Stomach (tissue), 19 donors: ENCODE measurements at places on chromosomes 13 and 19.

- DNase-seq = no peak
Observed at GRCh38 chr13:111531505-111531904, 211.1 kb downstream of the TEX29 start.

- DNase-seq = no peak
Observed at GRCh38 chr19:20444202-20444885, 121.2 kb downstream of the ZNF737 start.

- no peak for DNase-seq
Observed at GRCh38 chr13:70604448-70604847, 496.2 kb upstream of the KLHL1 start.

DNA sequence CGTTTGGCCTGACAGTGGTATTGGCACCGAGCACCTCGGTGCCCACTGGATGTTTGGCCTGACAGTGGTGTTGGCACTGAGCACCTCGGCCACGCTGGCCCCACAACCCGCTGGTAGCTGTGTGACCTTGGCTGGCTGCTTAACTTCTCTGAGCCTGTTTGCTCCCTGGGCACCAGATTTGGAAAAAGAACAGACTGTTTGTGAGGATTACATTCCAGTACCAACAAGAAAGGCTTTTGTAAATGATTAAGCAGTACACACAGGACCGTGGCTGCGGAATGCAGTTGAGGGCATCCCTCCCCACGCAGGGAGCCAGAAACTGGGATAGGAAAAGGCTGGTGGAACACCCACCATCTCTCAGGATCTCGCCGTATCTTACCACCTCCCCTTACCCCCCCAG lies 31.9 kb downstream of the SLC25A42 start:
- no peak for DNase-seq

DNA sequence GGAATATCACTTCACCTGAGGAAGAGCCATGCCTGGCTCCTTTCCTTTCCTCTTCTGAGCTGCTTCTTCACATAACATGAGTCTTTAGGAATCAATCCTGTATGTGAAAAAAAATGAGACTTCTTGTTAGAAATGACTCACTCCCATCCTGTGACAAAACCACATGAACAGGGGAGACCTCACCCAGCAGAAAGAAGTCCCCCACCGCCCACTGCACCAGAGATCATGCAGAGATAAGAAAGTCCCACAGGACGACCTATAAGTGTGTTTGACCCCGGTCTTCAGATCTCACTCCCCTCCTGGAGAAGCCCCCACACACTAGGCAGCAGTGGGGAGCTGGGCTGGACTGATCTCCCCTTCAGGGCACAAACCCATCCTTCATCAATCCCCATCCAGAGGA lies 7.8 kb downstream of the ZNF600 start:
- DNase-seq = no peak

DNA sequence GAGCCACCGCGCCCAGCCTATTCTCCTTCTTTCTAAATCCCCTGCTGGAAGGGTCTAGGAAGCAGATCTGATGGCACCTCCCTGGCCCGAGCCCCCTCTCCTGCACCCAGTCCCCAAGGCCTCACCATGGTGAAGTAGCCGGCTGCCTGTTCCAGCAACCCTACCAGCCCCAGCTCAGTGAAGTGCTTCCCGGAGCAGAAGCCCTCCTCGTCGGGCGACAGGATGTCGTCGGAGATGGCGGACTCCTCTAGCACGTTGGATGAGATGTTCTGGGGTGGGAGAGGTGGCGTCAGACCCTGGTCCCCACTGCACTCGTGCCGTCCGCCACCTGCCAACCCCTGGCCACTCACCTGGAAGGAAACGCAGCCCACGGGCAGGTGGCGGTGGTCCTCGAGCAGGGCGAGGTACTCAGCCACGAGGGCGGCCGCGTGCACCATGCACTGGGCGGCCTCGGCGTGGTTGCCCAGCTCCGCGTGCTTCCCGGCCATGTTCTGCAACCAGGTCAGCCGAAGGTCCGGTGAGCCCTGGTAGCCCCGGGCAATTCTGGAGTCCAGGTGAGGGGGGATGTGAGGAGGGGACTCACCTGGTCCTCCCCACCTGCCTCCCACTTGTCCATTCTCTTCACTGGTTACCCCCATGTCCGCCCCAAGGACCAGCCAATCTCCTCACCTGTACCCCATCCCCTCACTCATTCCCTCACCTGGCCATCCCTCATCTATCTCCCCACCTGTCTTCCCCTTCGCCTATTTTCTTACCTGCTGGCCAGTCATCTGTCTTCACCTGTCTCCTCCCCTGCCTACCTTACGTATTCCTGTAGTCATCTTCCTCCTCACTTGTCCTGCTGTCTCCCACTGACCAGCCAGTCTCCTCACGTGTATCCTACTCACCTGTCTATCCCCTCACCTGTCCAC lies 11.5 kb upstream of the KANK2 start:
- no peak for DNase-seq

GRCh38 chr13:106262886-106263285 lies 272.6 kb downstream of the EFNB2 start:
- DNase-seq = no peak

DNA sequence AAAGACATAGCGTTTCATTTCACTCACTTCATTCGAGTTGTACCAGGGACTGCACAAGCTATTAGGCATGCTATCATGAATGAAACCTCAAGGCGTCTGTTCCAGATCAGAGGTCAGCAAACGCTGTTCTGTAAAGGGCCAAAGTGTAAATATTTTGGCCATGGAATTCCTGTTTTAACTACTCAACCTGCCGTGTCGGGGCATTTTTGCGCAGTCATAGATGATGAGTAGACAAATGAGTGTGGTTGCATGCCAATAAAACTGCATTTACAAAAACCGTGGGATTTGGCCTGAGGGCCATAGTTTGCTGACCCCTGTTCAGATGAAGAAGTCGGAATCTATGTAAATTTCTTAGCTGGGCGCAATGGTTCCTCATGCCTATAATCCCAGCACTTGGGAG lies 6.5 kb downstream of the INSR start:
- no peak for DNase-seq

- peak; percentile 10 for DNase-seq
Observed at GRCh38 chr13:95896301-95896700, 156.9 kb downstream of the UGGT2 start.

DNA sequence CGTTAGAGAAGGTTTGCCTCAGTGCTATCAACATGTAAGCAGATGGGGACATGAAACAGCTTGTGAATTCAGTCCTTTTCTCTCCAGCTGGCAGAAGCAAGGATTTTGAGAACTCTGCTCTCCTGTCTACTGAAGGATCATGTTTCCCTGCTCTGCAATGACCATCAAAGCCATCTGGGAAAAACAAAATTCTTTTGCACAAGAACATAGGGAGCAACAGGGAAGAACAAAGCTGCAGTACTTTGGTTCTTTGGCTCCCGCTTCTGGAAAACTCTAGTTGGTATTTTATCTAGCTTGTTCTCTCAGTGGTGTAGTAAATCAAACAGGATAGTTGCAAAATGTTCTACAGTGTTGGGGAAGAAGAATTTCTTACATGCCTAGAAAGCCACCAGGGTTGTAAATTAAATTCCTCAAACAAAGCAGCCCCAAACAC lies 270.4 kb downstream of the ENOX1 start:
- no peak for DNase-seq

- no peak for DNase-seq
Observed at GRCh38 chr19:5628461-5628860, 5.6 kb downstream of the SAFB start.

GRCh38 chr13:97342936-97343335 lies 91.0 kb upstream of the RAP2A start:
- DNase-seq = no peak

GRCh38 chr13:101111894-101112293 lies 304.4 kb downstream of the NALCN start:
- no peak for DNase-seq

- DNase-seq = peak; percentile 16
Observed at GRCh38 chr13:63910511-63910910, 2494.9 kb upstream of the PCDH20 start.

GRCh38 chr13:47135800-47136503 lies 239.1 kb upstream of the HTR2A start:
- no peak for DNase-seq

- no peak for DNase-seq
Observed at GRCh38 chr19:51227326-51227725, 2.4 kb downstream of the CD33 start.
